ENCODE measurements at places on chromosomes 11 and 22. TPM values are rescaled to one million over a fixed set of nuclear protein-coding genes. Genes with fewer than 3 reads are reported as not detected.

Gene OR10A6
- total RNA-seq: not detected

Gene GAL3ST1
- total RNA-seq: 2.1 TPM

Gene OR10D3
- total RNA-seq: not detected

GRCh38 chr22:33772745-33773144 is 147.5 kb downstream of the LARGE1 start:
- no peak overlapping the region for H3K27ac ChIP-seq
- H3K27me3 ChIP-seq: no peaks in the 10 kb centered on the region
- peaks cover 15% of the 10 kb centered on the region for H3K4me1 ChIP-seq

- no peak for DNase-seq
- no peak overlapping the region for H3K4me3 ChIP-seq
- H3K4me1 ChIP-seq: no peaks in the 10 kb centered on the region
These were observed 18.2 kb downstream of the DAGLA start for GRCh38 chr11:61698173-61698948.

- H3K36me3 ChIP-seq: no peaks in the 10 kb centered on the region
- peak; percentile 73 for DNase-seq
- H3K27ac ChIP-seq: peak overlapping the region; percentile 95
- H3K27me3 ChIP-seq: no peaks in the 10 kb centered on the region
These were observed 801 bp upstream of the TXNRD2 start for GRCh38 chr22:19942157-19943081.

DNA sequence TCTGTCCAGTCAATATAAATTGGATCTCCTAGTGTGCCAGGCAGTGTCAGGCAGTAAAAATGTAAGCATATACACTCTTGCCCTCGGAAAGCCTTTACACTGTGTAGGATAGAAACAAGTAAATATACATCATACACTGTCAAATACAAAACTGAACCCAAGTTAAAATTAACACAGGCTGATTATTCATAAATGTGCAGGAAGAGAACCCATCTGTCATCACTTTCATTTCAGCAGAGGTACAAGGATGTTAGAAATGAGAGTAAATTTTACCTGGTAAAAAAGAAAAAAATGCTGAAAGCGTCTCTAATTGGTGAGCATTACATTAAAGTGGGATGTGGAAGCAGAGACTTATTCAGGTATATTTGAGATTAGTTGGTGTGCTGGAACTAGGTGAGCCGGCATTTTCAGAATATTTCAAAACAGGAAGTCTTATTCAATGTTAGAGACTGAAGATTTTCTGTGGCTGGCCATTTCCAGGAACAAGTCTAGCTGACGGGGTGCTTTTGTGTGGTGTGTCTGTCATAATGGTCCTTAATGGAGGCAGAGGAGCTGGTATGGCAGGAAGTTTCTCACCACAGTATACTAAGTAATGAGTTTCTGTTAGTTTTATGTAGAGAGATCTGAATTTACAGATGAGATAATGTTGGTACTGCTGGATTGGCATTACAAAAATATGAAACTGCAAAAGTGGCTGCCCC is 192.6 kb downstream of the CASP12 start:
- H3K27me3 ChIP-seq: no peaks in the 10 kb centered on the region
- no peaks in the 10 kb centered on the region for H3K4me1 ChIP-seq
- H3K36me3 ChIP-seq: no peaks in the 10 kb centered on the region
- no peak overlapping the region for H3K4me3 ChIP-seq

- no peak overlapping the region for H3K4me3 ChIP-seq
- peaks cover 16% of the 10 kb centered on the region for H3K36me3 ChIP-seq
- no peaks in the 10 kb centered on the region for H3K27me3 ChIP-seq
- H3K4me1 ChIP-seq: no peaks in the 10 kb centered on the region
- DNase-seq: no peak
- no peak overlapping the region for H3K27ac ChIP-seq
These were observed 2.4 kb downstream of the TRMT112 start for GRCh38 chr11:64314805-64315561.

Measured in sigmoid colon (tissue), 7 donors.